Fibroblast of lung (primary cell): ENCODE measurements at places on chromosomes 11 and 22.

- DNase-seq: no peak
These were observed 519.8 kb downstream of the BRD1 start for GRCh38 chr22:49307870-49308269.

- DNase-seq: no peak
These were observed 35.2 kb upstream of the PARVG start for GRCh38 chr22:44145544-44145943.

GRCh38 chr22:46153930-46154329 is 3.6 kb downstream of the PPARA start:
- DNase-seq: no peak

DNA sequence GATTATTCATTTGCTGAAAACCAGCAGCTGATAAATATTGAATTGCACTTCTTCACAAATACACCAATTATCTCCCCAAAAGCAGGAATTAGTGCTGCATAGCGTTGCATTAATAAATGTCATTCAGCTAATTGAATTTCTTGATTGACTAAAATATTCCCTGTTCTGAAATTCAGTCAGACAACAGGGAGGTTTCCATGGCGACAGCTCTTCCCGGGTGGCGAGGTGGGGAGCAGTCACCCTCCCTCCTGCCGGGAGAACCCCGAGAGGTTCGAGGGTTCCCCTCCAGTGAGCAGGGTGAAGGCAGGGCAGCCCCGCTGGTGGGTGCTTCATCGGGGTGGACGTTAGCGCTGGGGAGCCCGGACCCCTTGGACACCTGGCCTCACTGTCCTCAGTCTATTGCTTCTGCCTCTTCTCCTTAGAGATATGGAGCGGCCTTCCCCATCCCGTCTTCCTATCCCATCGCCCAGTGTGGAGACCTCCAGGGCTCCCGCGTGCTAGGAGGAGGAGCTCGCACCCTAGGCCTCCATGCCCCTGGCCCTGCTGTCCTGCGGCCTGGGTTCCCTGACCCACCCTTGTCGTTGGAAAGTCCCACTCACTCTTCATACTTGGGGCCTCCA is 983.5 kb downstream of the BRD1 start:
- no peak for DNase-seq

- DNase-seq: no peak
These were observed 59.1 kb downstream of the AMBRA1 start for GRCh38 chr11:46534711-46535110.

DNA sequence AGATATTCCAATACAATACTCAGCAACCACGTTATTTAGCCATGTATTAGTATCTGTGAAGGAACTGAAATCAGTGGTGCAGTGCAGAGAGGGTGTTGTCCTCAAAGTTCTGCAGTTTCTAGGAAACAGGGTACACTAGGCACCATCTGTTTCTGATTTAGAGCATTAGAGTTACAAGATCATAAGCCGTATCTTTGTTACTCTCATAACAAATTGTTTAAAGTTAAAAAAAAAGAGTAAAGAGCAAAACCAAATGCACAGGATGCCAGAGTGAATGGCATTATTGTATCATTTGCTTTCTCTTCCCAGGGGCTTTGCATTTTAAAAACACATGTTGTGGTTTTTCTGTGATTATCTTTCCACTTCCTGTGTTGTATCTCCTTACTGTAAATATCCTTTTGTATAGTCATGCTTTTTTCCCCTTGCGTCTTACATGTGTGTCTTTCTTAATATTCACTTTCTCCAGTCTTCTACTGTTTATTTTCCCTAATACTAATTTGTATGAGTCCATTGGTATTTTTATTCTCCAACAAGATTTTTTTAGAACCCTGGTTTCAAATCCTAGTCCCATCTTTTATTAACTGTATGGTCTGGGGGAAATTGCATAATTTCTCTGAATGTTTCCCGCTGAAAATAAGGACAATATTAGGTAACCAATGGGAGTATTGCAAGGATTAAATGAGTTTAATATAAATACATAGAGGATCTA is 15.2 kb upstream of the NUP160 start:
- peak; percentile 73 for DNase-seq

DNA sequence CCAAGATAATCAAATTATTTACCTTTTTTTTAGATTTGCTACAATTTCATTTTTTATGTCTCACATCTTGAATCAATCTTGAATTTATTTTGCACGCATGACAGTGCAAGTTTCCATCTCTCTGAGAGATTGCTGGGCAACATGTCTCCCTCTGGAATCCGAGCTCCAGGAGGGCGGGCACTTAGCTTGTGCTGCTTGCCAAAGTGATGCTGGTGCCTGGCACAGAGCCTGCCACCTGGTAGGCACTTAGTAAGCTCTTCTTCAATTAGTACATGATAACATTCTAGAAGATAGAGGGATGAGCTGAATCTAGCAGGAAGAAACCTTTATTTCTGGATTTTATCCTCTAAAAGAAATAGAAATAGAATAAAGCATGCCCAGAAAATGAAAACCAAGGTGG is 27.5 kb upstream of the OR9I1 start:
- DNase-seq: no peak

GRCh38 chr11:11567936-11568650 is 53.7 kb downstream of the GALNT18 start:
- peak; percentile 54 for DNase-seq

- no peak for DNase-seq
These were observed 158.8 kb upstream of the PGR start for GRCh38 chr11:101288392-101288791.

DNA sequence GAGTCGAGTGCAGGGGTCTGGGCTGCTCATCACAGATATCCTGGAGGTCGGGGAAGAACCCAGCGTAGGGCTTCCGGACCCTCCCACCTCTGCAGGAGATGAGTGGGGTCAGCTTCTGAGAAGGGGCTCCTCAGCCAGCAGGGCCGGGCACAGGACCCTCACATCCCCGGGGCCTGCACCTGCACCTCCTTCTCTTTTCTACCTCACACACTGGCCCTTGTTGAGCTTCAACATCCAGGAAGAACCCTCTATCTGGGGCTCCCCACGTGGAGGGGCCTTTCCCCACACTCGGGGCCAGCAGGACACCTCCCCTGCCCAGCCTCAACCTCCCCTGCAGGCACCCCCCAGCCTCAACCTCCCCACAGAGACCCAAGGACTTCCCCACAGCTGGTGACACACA is 299.4 kb downstream of the CTTN start:
- no peak for DNase-seq

DNA sequence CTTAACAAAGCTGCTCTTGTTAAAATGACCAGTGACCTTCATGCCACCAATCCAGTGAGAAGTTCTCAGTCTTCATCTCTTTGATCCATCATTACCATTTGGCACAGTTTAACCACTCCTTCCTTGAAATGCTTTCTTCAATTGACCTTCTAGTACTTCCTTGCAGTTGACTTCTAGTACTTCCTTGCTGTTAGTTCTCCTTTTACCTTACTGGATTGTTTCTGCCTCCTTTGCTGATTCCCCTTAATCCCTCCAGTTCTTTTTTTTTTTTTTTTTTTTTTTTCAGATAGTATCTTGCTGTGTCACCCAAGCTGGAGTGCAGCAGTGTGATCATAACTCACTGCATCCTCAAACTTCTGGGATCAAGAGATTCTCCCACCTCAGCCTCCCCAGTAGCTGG is 66.0 kb upstream of the HORMAD2 start:
- DNase-seq: no peak

- DNase-seq: no peak
These were observed 47.0 kb downstream of the IGLL5 start for GRCh38 chr22:22934543-22935055.

DNA sequence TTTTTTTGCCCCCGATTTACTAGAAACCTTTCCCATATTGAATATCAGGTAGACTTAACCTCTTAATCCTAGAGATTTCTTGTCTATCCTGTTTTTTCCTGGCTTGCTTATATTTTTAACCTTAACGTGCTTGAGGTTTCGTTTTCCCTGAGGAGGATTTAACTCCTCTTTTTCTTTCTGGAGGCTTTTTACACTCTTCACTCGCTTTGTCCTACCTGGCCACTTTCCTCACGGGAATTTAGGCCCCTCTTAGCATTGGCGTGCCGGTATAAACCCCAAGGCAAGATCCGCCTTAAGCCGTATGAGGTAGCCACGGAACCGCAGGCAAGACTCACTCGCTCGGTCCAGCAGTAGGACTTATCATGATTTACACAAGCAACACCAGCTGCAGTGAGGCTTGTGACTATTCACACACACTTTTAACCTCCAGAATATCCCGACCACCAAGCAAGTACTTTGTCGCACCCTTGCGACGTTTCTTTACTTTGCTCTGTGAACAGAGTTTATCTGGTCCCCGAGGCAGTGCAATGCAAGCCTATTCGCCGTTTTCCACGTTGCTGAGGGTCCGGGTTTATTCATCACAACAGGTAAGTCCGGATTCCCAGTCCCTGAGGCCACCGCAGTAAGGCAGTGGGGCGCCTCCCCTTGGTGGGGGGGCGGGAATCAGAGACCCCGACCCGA is 20.6 kb upstream of the ALDH3B2 start:
- no peak for DNase-seq

- DNase-seq: no peak
These were observed 26.0 kb downstream of the LRRC32 start for GRCh38 chr11:76644591-76644990.

DNA sequence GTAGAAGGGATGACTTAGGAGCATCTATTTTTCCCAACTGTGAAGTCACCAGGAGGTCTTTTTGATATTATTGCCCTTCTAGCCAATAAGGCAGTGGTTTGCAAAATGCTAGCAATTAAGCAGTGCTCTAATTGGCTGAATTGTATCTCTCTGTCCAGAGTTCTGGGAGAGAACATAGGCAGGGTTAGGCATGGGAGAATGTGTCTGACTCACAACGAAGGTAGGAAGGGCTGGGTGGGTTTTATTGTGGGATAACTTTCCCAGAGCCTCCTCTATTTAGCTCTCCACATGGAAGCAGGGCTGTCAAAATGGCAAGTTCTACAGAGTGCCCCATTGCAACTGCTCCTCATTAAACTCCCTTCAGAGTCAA is 415.9 kb upstream of the CADM1 start:
- peak; percentile 73 for DNase-seq

DNA sequence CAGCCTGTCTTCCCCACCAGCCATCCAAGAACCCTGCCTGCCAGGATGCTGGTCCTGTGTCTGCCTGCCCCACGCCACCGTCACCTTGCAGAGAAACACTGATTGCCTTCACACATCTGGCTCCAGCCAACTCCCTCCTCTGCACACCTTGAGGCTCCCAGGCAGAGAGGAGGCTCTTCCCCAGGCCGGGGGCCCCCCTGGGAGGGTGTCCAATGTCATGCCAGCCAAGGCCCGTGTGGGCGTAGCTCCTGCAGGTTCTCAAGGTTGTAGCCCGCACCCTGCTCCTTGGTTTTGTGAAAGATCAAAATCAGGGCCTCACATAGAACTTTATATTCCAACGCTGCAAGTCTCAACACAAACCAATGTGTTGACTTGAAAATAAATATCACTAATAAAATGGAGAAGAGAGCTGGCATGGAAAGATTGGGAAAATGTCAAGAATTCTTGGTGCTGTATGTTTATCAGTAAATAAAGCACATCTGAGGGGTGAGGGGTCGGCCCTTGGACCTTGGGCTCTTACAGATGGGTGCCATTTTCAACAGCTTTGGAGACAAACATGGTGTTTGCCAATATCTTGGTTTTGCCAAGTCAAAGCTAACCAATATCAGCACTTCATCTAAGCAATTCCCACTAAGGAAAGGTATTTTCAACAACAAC is 6.7 kb upstream of the PPARA start:
- no peak for DNase-seq

GRCh38 chr11:77851503-77851902 is 30.6 kb downstream of the AAMDC start:
- DNase-seq: peak; percentile 26

DNA sequence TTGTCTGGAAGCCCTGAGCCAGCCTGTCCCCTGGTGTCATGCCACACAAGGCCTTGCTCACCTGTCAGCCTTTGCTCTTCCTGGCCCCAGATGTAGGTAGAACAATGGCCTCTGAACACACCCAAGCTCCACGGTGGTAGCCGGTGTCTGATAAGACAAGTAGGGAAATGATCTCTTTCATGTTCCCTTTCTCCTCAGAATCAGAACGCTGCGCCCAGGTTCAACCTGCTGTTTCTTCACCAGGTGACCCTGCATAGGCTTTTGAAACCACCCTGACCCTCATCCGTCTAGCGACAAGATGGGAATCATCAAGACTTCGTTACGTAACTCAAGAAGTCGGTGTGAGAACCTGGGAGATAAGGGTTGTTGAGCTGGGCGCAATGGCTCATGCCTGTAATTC is 28.7 kb upstream of the YWHAH start:
- no peak for DNase-seq

DNA sequence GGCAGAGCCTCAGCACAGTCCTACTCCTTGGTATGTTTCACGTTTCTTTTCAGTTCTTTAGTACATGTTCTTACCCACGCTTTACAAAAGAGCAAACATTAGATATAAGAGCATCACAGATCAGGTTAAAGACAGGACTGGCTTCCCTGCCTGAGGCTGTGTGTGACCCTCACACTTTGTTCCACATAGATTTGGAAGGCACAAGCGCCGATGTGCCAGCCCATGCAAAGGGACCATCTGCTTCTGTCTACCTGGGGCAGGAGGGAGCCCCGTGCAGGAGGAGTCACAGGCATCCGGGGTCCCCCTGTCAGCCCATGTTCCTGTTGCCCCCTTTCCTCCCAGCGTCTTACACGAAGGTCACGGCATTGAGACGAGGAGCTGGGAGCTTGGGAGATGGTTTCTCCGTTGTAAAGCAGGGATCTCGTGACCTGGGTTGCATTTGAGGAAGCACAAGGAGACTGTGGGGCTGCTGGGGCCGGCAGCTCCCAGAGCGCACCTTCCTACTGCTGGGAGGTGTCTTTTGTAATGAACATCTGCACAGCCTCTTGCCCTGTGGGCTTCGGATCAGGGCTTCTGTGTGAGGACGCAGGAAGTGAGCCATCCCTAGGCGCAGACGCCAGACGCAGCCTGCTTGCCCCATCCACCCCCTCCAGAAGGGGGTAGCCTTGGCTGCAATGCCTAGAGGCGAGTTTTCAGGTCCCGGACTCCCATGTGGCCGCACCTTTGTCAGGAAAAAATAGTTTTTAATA is 72.6 kb downstream of the SCN3B start:
- no peak for DNase-seq

GRCh38 chr11:102007567-102008437 is 39.4 kb upstream of the CFAP300 start:
- DNase-seq: peak; percentile 73

DNA sequence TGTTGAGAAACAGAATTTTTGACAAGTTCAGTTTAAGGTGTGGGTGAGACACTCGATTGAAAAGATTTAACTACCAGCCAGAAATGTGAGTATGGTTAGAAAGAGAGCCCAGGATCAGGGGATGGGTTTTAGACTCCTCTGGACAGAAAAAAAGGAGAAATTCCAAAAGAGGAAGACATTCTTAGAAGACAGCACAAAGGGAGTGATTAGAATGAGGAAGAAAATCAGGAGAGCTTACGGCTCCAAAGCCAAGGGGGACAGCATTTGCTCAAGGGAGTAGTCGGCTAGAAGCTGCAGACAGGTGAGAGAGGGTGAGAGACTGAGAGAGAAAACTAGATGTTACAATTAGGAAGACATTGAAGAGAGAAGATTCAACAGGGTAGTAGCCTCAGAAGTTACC is 166.1 kb downstream of the ADAMTS15 start:
- DNase-seq: no peak

GRCh38 chr22:36147196-36147791 is 13.3 kb downstream of the APOL3 start:
- DNase-seq: no peak
